Stimulated activated memory B cell treated with anti-CD40 and anti-IgM and Interleukin-4, amounts not matched to agents 10 μg/mL and 1 μg/mL and 100 μg/mL, for 72 hours (primary cell): ENCODE measurements at places on chromosomes 16 and 17.

DNA sequence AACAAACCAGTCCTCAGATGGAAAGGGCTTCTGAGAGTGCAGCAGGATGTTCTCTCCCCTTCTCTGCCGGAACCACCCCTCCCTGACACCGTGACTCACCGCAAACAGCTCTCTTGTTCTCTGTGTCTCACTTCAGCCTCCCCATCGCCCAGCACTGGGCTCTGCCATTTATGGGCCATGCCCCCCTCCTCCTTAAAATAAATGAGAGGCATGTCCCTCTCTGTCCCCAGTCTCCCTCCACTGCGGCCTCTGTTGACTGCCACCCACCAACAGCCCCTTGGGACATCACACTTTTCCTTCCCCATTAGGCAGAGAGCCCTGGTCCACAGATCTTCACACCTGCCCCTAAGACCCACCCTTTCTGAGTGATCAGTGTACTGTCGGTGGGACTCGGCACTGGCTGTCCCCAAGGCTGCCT lies 6.3 kb downstream of the CCDC102A start:
- peak; percentile 83 for ATAC-seq

GRCh38 chr17:3636908-3637373 lies 381 bp downstream of the CTNS start:
- ATAC-seq = peak; percentile 2

GRCh38 chr17:77948690-77949114 lies 9.8 kb upstream of the TNRC6C start:
- no peak for ATAC-seq

GRCh38 chr16:67395458-67396158 lies 2.3 kb upstream of the TPPP3 start:
- ATAC-seq = no peak

DNA sequence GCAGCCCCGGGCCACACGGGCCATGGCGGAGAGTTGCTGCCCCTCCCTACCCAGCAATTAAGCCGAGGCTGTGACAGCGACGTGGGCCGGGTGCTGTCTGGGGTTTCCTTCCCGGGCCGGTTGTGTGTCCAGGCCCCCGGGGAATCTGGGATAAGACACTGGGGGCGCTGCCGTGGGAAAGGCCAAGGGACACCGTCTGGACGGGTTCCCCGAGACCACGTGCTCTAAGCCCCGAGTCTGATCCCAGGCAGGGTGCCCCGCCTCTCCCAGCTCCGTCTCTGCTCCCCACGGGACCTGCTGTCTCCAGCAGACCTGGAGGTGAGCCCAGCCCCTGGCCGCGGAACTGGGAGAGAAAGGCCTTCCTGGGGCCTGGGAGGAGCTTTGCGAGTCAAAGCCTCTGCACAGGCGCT lies 92.2 kb downstream of the IRX3 start:
- no peak for ATAC-seq

- no peak for ATAC-seq
Measured at GRCh38 chr17:68544111-68544915, 32.1 kb downstream of the PRKAR1A start.

GRCh38 chr16:49491771-49492761 lies 118.5 kb downstream of the C16orf78 start:
- ATAC-seq = peak; percentile 22

- ATAC-seq = peak; percentile 93
Measured at GRCh38 chr17:75864448-75864871, 9.3 kb upstream of the WBP2 start.
